NCI-H2171 treated with DMSO at 0.1 percent for 48 hours (cell line): ENCODE measurements at places on chromosomes 4 and X.

DNA sequence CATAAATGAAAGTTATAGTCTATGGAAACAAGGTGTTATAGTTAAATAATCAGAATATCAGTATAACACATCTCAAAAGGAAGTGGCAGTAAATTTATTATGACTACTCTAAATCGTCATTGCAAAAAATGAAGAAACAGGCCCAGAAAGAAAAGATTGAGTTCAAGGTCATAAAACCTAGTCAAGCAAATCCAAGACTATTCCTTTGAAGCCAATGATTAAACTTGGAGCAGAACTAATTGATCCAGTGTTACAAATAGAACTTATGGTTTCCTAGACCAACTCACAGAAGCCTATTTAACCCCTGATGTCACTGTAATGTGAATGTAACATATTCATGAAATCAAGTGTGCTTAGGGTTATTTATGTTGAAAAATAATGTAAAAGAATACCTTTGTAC is 1.9 kb downstream of the FAM199X start:
- no peak for DNase-seq

DNA sequence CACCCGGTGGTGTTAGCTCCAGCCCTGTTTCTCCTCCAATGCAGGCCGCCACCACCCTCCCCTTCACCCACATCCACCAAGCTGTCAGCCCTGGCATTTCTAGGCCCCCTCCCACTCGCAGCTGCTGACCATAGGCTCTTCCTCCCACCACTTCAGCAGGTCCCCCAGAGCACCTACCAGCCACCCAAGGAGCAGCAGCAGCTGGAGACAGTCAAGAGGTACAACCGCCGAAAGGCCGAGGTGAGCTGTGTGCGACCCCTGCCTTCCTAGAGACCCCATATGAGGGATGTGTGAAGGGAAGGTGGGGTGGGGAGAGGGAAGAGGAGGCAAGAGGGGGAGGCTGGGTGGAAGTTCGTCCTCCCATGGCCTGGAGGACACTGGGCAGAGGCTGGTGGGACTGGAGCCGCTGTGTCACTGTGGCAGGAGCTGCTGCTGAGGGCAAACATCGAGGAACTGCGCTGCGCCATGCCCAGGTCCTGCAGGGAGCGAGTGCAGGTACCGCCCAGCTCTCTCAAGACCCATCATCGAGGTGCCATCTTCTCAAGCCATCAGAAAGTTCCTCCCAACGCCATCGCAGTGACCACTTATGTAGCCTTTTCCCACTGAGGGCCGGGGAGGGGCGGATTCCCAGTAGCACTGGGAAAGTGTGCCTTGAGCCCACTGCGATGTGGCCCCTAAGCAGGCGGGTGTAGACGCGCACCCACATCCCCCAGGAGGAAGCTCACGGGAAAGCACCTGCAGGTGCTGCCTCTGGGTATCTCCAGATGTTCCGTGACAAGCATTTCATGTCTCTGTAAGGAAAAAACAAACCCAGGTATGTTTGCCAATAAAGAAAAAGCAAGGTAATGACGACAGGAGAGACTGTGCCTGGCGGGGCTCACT is 19.2 kb upstream of the RNF4 start:
- no peak for DNase-seq

DNA sequence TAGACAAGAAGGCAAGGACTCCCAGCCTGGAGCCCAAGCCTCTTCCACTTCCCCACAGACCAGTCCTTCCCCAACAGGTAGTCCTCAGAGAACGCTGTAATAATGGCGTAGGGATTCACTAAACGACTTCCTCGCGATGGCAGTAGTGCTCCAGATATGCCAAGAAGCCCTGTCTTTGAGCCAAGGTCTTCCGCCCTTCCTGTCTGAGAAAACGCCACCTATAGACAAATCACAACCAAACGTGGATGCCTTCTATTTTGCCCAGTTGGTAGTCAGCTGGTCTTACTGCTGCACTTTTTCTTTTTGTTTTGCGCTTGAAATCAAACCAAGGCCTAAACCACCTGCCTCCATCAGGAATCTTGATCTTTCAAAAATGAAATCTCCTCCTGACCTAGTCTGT is 203.3 kb downstream of the OR13H1 start:
- DNase-seq: no peak

DNA sequence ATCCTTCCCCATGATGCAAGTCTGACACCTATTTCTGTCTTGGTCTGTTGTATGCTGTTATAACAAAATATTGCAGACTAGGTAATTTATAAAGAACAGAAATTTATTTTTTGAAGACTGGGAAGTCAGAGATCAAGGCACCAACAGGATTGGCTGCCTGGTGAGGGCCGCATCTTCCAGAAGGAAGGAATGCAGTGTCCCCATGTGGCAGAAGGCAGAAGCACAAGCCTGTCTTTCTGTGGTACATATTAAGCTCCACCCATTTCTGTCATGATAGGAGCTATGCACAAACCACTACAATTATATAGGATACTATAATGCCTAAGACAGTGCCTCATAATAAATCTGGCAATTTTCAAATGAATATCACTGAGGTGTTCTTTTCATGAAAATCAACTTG is 502.3 kb upstream of the DIAPH2 start:
- no peak for DNase-seq
